ENCODE measurements at places on chromosomes 1 and 21. TPM values are rescaled to one million over a fixed set of nuclear protein-coding genes. Genes with fewer than 3 reads are reported as not detected.

Gene FCGR3A
- 11.4 TPM for total RNA-seq

- no peaks in the 10 kb centered on the region for H3K27me3 ChIP-seq
- no peak overlapping the region for H3K4me3 ChIP-seq
- DNase-seq = no peak
- no peaks in the 10 kb centered on the region for H3K4me1 ChIP-seq
Observed at GRCh38 chr1:153688276-153688675, 9.8 kb downstream of the NPR1 start.

DNA sequence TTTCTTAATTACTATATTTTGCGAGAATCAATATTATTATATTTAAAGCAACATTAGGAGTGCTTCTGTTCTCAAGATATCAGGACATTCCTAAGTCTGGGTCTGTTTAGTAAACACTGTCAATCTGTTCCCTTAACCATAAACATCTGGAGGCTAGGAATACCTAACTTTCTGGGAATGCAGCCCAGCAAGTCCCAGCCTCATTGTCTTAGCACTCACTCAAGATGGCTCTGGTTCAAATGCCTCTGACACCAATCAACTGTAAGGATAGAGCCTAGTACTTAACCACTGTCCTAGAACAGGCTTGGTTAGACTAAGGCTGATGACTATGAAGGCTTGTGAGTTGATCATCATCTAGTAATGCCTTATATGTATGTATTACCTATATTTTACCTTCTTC, 61.5 kb downstream of the TNN start:
- no peak for DNase-seq
- no peak overlapping the region for H3K27ac ChIP-seq
- no peak overlapping the region for H3K4me3 ChIP-seq
- no peaks in the 10 kb centered on the region for H3K36me3 ChIP-seq

Gene OR2T33
- total RNA-seq = not detected

Gene BOLA1
- 17.4 TPM for total RNA-seq
